Naive thymus-derived CD8-positive, alpha-beta T cell (primary cell): ENCODE measurements at places on chromosomes 6 and 20.

- H3K27ac ChIP-seq: no peak overlapping the region
- no peak for DNase-seq
- no peaks in the 10 kb centered on the region for H3K4me1 ChIP-seq
These were observed 174.5 kb upstream of the MOCS1 start for GRCh38 chr6:40108736-40109135.

GRCh38 chr6:74320715-74321114 lies 624.7 kb downstream of the CD109 start:
- no peak overlapping the region for H3K4me3 ChIP-seq
- H3K4me1 ChIP-seq: no peaks in the 10 kb centered on the region
- DNase-seq: no peak
- H3K36me3 ChIP-seq: no peaks in the 10 kb centered on the region
- no peaks in the 10 kb centered on the region for H3K27me3 ChIP-seq
- H3K27ac ChIP-seq: no peak overlapping the region

GRCh38 chr20:59825944-59826759 lies 107.3 kb downstream of the SYCP2 start:
- no peak overlapping the region for H3K4me3 ChIP-seq
- peaks cover 11% of the 10 kb centered on the region for H3K27me3 ChIP-seq
- no peak overlapping the region for H3K27ac ChIP-seq
- no peaks in the 10 kb centered on the region for H3K36me3 ChIP-seq

- H3K27me3 ChIP-seq: no peaks in the 10 kb centered on the region
- H3K4me3 ChIP-seq: no peak overlapping the region
- H3K36me3 ChIP-seq: peaks cover 4% of the 10 kb centered on the region
These were observed 259.1 kb upstream of the FERMT1 start for GRCh38 chr20:6381887-6382286.

- no peak overlapping the region for H3K4me3 ChIP-seq
- no peak for DNase-seq
- H3K27me3 ChIP-seq: no peaks in the 10 kb centered on the region
- peaks cover 21% of the 10 kb centered on the region for H3K36me3 ChIP-seq
- no peaks in the 10 kb centered on the region for H3K4me1 ChIP-seq
- no peak overlapping the region for H3K27ac ChIP-seq
These were observed 130.7 kb downstream of the AIG1 start for GRCh38 chr6:143191361-143191760.

DNA sequence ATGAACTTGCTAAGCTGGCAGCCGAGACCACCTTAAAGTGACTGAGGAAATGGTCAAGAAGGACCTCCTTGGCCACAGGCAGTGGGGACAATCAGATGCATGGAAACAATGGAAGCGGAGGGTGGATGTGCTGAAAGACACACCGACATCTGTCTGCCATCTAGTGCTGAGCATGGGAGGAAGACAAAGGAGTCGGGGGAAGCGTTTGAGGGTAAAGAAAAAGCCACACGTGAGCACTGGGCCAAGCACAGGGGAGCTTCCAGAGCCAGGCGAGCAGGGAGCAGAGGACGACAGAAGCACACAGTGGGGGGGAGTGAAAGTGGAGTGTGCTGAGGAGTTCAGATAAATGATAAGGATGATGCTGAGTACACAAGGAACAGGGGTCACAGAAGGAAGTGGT lies 367.8 kb downstream of the ZFAND3 start:
- DNase-seq: no peak
- H3K36me3 ChIP-seq: peaks cover 32% of the 10 kb centered on the region
- H3K27me3 ChIP-seq: no peaks in the 10 kb centered on the region
- H3K4me1 ChIP-seq: no peaks in the 10 kb centered on the region
- H3K4me3 ChIP-seq: no peak overlapping the region
- H3K27ac ChIP-seq: peak overlapping the region; percentile 26

DNA sequence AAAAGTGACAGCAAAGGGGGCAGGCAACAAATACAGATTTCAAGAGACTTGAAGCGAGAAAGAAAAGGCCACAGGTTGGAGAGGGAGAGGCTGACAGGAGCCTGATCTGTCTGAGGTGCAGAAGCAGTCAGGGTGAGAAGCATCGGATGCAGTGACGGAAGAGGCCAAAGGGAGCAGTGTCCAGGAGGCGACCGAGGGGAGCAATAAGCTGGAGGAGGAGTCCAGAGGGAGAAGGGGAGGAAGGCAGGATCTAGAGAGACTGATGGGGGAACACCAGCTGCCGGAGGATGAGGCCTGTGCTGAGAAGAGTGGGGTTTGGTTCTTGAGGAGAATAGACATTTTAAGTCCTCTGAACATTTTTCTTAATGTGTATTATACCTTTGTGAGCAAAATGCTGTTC lies 23.8 kb downstream of the FARS2 start:
- peaks cover 5% of the 10 kb centered on the region for H3K36me3 ChIP-seq
- H3K4me1 ChIP-seq: peaks cover 56% of the 10 kb centered on the region
- H3K4me3 ChIP-seq: no peak overlapping the region
- DNase-seq: no peak
- H3K27me3 ChIP-seq: no peaks in the 10 kb centered on the region

DNA sequence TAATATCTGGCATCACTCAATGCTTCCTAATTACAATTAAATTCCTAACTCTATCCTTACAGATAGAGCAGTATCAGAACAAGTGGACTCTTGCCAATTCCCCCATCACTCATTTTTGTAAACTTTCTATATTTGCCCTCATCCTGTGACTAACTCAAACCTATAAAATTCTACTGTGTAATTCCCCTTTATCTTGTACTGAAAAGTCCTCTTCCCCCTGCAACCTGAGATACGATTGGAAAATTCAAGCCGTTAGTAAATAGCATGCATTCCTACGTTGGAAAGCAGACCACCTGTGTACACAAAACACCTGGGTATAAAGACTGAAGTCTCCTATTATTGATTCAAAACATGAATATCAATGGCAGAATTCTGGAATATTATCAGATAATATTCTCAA lies 70.4 kb upstream of the KCNQ5 start:
- H3K27ac ChIP-seq: no peak overlapping the region
- DNase-seq: no peak
- H3K36me3 ChIP-seq: no peaks in the 10 kb centered on the region
- H3K4me3 ChIP-seq: no peak overlapping the region
- H3K4me1 ChIP-seq: no peaks in the 10 kb centered on the region

DNA sequence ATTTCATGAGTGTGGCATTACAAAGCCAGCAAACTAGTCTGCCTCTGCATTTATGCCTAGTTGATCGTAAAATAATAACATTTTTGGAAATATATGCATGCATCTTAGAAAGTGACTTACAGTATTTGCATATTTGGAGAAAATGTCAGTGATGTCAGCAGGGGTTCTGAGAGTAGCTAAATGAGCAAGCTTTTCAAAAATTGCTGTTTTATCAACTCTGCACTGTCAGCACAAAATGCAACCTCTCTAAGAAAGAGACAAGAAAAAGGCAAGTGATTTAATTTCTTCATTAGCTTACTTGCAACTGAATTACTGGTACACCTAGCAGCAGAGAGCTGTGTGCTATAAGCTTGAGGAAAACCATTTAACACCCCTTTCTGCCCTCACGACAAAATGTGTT lies 632.5 kb upstream of the MMS22L start:
- DNase-seq: no peak
- H3K4me3 ChIP-seq: no peak overlapping the region
- no peaks in the 10 kb centered on the region for H3K4me1 ChIP-seq
- no peak overlapping the region for H3K27ac ChIP-seq
- H3K27me3 ChIP-seq: no peaks in the 10 kb centered on the region

GRCh38 chr6:98920904-98921431 lies 26.8 kb downstream of the FBXL4 start:
- no peak overlapping the region for H3K27ac ChIP-seq
- peaks cover 18% of the 10 kb centered on the region for H3K4me1 ChIP-seq
- peaks cover 61% of the 10 kb centered on the region for H3K36me3 ChIP-seq
- H3K27me3 ChIP-seq: no peaks in the 10 kb centered on the region
- no peak for DNase-seq

- no peak overlapping the region for H3K4me3 ChIP-seq
- H3K36me3 ChIP-seq: no peaks in the 10 kb centered on the region
- H3K4me1 ChIP-seq: no peaks in the 10 kb centered on the region
- no peak overlapping the region for H3K27ac ChIP-seq
These were observed 1349.8 kb upstream of the GJE1 start for GRCh38 chr6:140782941-140783340.

- H3K4me3 ChIP-seq: no peak overlapping the region
- H3K4me1 ChIP-seq: peaks cover 1% of the 10 kb centered on the region
- no peak for DNase-seq
- H3K36me3 ChIP-seq: no peaks in the 10 kb centered on the region
- H3K27ac ChIP-seq: no peak overlapping the region
These were observed 311.6 kb downstream of the CDC5L start for GRCh38 chr6:44699082-44699481.

DNA sequence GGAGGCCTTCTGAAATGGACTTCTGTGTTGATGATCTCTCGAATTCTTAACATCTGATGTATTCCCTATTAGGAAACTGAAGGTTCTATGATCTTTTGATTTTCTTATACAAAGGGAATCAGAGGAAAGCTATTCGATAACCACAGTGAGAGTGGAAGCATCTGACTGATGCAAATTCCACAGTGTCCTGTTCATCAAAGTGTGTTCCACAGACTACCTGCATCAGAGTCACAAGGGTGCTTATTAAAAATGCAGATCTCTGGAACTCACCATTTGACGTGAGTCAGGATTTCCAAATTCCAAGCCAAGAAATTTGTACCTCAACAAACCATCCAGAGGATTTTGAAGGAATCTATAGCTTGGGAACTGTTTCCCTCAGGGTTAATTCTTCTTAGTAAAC lies 4.4 kb upstream of the MEP1A start:
- no peak overlapping the region for H3K27ac ChIP-seq
- no peaks in the 10 kb centered on the region for H3K4me1 ChIP-seq
- no peak for DNase-seq
- H3K27me3 ChIP-seq: no peaks in the 10 kb centered on the region

GRCh38 chr20:7879883-7880282 lies 60.4 kb downstream of the HAO1 start:
- H3K36me3 ChIP-seq: no peaks in the 10 kb centered on the region
- peaks cover 7% of the 10 kb centered on the region for H3K27me3 ChIP-seq
- no peak overlapping the region for H3K27ac ChIP-seq
- no peak for DNase-seq

- no peak overlapping the region for H3K4me3 ChIP-seq
- H3K4me1 ChIP-seq: no peaks in the 10 kb centered on the region
- H3K27me3 ChIP-seq: peaks cover 5% of the 10 kb centered on the region
These were observed 8.7 kb downstream of the CST3 start for GRCh38 chr20:23629017-23629541.

GRCh38 chr20:1918491-1919165 lies 23.4 kb downstream of the SIRPA start:
- H3K4me1 ChIP-seq: peaks cover 2% of the 10 kb centered on the region
- DNase-seq: no peak

DNA sequence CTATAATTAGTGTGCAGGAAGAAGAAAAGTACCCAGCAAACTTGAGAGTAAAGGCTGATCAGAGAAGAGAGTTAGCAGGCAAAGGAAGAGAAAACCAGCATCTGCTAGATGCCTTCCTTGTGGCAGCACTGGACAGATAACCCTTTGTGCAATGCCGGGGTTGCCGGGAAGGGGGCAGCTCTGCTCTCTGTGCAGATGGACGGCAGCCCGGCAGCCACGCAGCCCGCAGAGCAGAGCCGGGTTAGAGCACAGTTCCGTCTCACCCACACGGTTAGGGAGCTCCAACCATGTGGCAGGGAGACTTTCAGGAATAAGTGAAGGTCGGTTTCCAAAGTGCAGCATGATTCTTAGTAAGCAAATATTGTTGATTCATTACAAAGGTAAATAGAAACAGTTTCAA lies 80.0 kb upstream of the RPS6KA2 start:
- H3K27ac ChIP-seq: no peak overlapping the region
- peaks cover 12% of the 10 kb centered on the region for H3K27me3 ChIP-seq
- H3K4me1 ChIP-seq: no peaks in the 10 kb centered on the region

GRCh38 chr20:16952965-16953364 lies 204.8 kb downstream of the OTOR start:
- peaks cover 15% of the 10 kb centered on the region for H3K36me3 ChIP-seq
- H3K27me3 ChIP-seq: no peaks in the 10 kb centered on the region
- H3K27ac ChIP-seq: no peak overlapping the region
- no peak for DNase-seq
- no peak overlapping the region for H3K4me3 ChIP-seq

- peaks cover 25% of the 10 kb centered on the region for H3K4me1 ChIP-seq
- H3K36me3 ChIP-seq: peaks cover 7% of the 10 kb centered on the region
- no peaks in the 10 kb centered on the region for H3K27me3 ChIP-seq
- no peak overlapping the region for H3K4me3 ChIP-seq
- H3K27ac ChIP-seq: no peak overlapping the region
- no peak for DNase-seq
These were observed 17.6 kb upstream of the IFNGR1 start for GRCh38 chr6:137236581-137237355.

DNA sequence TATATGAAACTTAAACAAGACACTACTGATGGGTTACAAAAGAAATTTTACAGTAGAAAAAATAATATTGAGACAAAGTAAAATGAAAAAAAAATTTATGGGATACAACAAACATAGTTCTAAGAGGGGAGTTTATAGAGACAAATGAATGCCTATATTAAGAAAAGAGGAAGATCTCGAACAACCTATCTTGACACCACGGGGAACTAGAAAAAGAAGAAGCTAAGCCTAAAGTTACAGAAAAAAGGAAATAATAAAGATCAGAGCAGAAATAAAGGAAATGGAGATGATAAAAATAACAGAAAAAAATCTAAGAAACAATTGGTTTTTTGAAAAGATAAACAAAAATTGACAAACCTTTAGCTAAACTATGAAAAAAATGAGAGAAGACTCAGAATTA lies 9.1 kb upstream of the ECHDC1 start:
- H3K4me1 ChIP-seq: no peaks in the 10 kb centered on the region
- H3K27me3 ChIP-seq: no peaks in the 10 kb centered on the region
- no peak overlapping the region for H3K27ac ChIP-seq
- no peak overlapping the region for H3K4me3 ChIP-seq
- H3K36me3 ChIP-seq: peaks cover 2% of the 10 kb centered on the region

DNA sequence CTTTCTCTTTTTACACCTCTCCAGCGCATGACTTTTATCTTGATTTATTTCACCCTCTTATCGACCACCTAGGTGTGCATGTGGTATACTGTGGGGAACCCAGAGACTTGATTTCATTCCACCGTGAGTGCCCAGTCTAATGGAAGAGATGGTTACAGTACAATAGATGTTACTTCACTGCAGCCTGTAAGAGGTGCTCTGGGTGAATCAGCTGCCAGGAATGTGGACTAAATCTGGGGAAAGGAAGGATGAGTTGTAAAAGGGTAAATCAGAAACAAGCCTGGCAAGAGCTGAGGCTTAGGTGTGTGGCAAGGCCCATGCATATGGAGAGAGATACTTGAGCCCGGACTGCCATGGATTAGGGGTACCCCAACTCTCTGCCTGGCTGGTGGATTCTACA lies 7.4 kb downstream of the STK35 start:
- H3K4me3 ChIP-seq: no peak overlapping the region
- DNase-seq: no peak
- peaks cover 53% of the 10 kb centered on the region for H3K36me3 ChIP-seq
- H3K4me1 ChIP-seq: peaks cover 99% of the 10 kb centered on the region
- no peaks in the 10 kb centered on the region for H3K27me3 ChIP-seq

DNA sequence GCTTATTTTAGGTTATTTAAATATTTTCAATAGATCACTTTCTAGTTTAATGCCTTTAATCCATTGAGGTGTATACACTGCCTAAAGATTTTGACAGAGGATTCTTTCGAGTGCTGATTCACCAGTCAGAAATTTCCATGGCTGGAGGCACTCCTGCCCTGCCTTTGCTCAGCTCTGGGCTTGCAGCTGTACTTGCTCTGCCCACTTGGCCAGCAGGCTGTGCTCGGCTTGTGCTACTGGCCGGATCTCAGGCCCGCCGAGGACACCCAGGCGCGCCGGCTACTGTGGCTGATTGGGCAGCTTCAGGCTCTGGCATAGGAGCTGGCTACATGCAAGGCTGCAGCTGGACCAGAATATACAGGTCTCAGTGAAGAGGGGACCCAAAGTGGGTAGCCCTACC lies 675.1 kb upstream of the MMS22L start:
- no peak overlapping the region for H3K27ac ChIP-seq
- H3K4me1 ChIP-seq: no peaks in the 10 kb centered on the region
- DNase-seq: no peak
- no peaks in the 10 kb centered on the region for H3K27me3 ChIP-seq
- H3K36me3 ChIP-seq: no peaks in the 10 kb centered on the region
- no peak overlapping the region for H3K4me3 ChIP-seq
